ENCODE measurements at places on chromosomes 5 and 9. TPM values are rescaled to one million over a fixed set of nuclear protein-coding genes. Genes with fewer than 3 reads are reported as not detected.

DNA sequence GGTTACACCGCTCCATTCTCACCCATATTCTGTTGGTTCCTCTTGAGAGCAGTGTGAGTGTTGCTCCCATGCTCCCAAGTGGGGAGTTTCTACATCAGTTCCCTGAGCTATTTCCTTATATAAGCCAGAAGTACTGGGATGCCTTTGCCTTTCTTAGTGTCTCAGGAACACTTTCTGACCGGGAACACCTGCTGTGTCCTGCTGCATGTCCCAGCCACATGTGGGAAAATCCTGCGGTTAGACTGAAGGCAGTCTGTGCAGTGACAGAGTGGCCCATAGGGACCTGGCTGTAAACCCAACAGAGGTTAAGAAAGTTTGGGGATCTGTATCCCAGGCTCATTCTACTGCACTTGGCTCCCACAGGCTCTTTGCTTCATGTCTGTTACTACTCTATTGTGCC, 126.0 kb downstream of the EGFLAM start:
- DNase-seq = no peak

- DNase-seq = no peak
Measured at GRCh38 chr9:133839822-133840329, 101.7 kb upstream of the SARDH start.

- peak; percentile 97 for DNase-seq
Measured at GRCh38 chr5:173764332-173765028, 123.7 kb upstream of the CPEB4 start.

DNA sequence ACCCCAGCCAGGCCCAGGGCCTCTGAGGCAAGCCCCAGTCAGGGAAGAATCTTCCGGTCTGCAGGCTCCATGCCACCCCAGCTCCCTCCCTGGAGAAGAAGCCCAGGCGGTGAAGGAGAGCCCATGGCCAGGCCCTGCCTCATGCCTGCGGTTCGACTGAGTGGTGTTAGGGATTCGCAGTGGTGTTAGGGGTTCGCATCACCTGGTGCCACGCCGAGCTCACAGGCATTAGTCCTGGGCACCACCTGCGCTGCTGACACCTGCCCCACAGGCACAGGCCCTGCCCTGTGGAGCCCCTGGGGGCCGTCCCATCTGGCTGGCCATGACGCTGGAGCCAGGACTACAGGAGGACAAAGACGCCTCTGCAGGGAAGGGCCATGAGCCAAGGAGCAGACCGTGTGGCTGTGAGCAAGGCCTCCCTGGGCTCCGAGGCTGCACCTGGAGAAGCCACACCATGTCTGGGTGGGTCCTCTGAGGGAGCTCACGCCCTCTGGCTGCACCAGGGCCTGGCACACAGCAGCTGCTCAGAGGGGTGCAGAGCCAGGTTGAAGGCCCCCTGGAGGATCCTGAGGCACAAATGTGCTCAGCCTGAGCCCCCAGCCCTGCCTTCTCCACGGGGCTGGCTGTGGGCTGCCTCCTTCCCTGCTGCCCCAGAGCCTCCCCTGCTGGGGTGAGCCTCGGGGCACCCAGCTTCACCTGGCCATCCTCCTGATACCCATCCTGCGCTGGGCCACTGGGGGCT, 27.6 kb upstream of the RNF130 start:
- DNase-seq = no peak

- DNase-seq = no peak
Measured at GRCh38 chr5:100186181-100186580, 349.0 kb upstream of the FAM174A start.

DNA sequence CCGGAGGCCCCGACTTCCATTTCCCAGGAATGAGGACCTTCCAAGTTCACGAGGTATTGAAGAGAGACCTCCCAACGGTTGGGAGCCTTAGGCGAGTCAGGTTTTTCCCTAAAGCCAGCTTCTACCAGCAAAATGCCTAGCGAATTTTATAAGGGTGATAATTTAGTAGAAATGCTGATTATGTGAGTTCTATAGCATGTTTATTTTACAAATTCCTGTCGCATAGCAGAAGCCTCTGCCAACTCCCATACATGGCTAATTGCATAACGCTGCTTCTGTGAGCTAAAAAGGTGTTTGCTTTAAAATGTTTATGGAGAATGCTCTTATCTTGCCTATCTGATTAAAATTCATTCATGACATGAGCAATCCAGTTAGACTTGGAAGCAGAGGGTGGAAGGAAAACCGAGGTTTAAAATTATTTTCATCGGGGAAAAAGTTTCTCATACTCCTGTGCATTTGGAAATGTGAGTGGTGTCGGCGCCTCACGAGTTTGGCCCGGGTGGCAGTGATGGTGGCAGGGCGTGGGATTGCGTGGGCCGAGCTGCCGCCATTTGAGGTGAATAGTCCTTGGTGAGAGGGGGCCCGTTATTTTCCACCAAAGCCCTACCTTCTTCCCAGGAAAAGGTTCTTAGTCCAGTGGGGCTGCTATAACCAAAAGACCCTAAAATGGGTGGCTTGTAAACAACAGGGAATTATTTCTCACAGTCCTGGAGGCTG, 104.4 kb upstream of the FCN2 start:
- DNase-seq = no peak

DNA sequence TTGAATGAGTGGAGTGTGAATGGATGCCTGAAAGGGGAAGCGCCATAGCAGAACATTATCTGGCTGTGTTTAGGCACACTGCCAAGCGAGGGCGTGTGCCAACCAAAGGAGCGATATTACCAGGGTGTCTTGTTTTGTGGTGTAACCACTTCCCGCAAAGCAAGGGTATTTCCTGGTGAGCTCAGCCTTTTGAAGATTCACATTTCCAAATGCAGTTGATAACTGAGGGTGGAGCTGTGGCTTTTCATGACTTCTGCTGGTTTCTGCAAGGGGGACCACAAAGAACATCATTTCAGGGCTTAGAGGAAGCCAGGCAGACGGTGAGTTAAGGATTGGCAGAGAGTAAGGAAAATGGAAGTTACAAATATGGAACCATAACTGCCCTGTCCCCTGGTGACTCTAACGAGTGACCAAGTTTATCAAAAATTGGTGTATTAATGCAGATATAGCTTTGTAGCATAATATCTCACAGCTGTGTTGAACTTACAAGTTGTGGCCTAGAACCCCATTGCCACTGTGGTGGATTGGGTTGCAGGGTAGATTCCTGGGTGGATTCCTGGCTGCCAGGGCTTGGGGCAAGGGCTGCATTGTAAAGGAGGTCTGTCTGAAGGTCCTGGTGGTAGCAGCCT, 71.4 kb downstream of the RALGPS1 start:
- no peak for DNase-seq

GRCh38 chr5:137344723-137345322, 154.3 kb downstream of the SPOCK1 start:
- peak; percentile 40 for DNase-seq

DNA sequence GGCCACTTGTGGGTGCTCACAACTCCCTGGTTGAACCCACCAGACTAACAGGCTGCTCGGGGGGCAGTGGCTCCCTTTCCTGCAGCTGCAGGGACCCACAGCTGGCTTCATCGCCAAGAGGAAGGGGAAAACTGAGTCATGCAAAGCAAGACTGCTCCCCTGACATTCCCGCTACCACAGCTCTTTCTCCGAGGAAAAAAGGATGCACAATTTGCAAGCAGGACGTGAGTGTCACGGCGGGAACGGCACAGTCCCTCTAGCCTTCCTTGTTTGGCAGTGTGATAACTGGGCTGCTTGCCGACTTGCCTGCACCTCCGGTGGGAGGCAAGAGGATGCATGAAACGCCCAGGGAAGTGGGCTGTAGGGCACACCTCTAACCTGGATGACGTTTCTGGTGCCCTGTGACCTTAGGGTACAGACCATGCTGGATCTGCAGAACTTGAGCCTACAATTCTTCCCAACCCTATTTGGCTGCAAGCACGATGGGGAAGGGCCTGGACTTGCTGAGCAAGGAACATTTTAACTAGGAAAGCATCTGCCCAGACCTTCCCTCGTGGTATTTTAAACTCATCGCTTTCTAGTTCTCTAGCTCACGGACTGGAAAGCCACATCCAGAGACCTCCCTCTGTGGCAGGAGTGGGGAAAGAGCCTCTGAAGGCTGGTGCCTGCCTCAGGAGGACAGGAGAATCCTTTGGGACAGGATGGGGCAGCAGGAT, 7.8 kb downstream of the SH3PXD2B start:
- no peak for DNase-seq

The IFNK gene
- total RNA-seq = not detected

The ARHGAP26 gene
- total RNA-seq = 7.6 TPM

The PNPLA7 gene
- not detected for total RNA-seq

The FUBP3 gene
- total RNA-seq = 52.3 TPM

The BNC2 gene
- total RNA-seq = 1.6 TPM

Data from SJSA1 (cell line).